ENCODE measurements at places on chromosomes 1 and 21.

DNA sequence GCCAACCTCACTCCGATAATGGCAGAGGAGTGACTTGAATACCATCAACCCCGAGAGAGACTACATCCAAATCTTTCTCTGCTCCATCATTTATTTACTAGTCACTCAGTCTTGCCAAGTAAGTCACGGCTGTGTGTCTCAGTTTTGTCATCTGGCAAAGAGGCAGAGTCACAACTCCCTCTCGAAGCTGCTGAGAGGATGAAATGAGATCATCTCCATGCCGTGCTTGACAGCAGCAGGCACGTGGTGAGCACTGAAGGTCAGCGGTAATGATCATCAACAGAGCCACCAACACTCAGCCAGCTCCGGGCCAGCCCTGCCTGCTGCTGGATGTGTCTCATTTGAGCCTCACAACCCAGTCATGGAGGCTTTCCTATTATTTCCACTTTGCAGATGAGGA, 19.9 kb downstream of the ALDH4A1 start:
- no peak for DNase-seq

GRCh38 chr1:3607703-3608065, 3.6 kb downstream of the MEGF6 start:
- DNase-seq = no peak

- peak; percentile 42 for DNase-seq
Measured at GRCh38 chr1:43300378-43301094, at the start of gene TIE1. TSS of gene TIE1 (plus strand) at chr1:43300982. CDS start at chr1:43301072, 90 bp downstream.

DNA sequence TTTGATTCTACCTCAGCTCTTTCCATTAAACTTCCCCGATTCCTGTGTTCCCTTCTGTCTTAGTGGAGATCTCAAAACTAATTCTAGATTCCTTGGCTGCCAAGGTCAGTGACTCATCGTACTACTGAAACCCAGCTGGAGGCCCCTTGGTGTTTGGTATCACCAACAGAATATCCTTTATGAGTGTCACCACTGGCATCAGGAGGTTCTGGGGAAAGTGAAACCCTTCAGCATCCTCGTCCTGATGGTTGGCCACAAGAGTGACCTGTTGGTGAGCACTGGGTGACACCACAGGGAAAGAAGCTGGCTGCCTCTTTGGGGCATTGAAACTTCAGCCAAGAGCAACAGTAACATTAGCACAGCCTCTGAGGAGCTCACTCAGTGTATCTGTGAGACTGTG, 9.6 kb downstream of the RAB42 start:
- DNase-seq = no peak

GRCh38 chr1:201072922-201073321, 39.3 kb downstream of the CACNA1S start:
- no peak for DNase-seq

GRCh38 chr1:23029337-23029736, 10.1 kb downstream of the KDM1A start:
- DNase-seq = peak; percentile 46

DNA sequence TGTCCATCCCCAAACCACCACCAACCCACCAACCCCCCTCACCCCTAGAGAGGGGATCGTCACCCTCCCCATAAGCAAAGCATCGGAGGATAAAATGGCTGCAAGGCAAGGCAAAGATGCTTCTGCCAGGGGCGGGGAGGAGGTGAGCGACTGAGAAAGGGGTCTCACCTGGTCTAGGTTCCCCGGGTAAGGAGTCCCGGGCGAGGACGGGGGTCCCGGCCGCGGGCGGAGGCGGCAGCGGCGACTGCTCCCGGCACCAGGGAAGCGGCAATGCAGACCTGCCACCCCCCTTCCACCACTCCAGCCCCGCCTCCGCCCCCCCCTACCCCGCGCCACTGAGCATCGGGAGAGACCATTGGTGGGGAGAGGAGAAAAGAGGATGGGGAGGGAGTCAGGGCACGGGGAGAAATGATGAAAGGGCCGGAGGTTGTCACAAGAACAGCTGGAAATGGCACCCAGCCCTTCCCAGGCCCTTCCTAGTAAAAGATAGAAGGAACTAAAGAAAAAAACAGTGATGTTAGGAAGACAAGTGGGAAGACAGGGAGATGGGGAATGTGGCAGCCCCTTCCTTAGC, at the start of gene SV2A:
TSS of gene SV2A (minus strand) at position 274 of the 574 bp plus-strand sequence. CDS start 4,004 bp downstream, outside the sequence.
- DNase-seq = no peak

DNA sequence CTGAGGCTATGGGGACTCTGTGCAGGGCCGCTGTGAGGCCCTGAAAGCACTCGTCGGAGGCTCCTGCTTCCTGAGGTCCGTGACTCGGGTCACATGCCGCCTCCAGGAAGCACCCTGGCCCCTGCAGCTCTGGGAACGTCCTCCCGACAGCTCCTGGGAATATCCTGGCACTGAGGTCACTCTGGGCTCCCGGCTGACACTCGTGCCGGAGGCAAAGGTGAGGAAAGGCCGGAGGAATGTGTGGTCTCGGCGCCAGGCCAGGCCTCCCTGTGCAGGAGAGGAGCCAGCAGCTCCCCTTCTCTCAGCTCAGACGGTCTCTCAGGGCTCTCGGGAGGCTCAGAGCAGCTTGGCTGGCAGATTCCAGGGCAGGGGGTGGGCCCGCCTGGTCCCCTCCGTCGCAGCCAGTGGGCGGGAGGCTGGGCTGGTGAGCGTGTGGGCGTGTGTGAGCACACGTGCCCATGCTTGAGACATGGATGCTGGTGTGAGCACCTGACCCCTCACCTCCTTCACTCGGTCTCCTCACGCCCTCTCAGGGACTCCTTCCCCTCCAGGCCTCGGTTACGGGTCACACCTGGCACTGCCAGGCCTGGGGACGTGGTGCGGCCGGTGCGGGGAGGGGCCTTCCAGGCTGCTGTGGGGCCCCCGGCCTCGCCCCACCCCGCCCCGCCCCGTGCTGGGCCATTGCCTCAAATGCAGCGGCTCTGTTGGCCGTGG, 5.5 kb upstream of the RNF223 start:
- DNase-seq = peak; percentile 34

GRCh38 chr1:234154320-234155251, 218.7 kb upstream of the COA6 start:
- peak; percentile 63 for DNase-seq

DNA sequence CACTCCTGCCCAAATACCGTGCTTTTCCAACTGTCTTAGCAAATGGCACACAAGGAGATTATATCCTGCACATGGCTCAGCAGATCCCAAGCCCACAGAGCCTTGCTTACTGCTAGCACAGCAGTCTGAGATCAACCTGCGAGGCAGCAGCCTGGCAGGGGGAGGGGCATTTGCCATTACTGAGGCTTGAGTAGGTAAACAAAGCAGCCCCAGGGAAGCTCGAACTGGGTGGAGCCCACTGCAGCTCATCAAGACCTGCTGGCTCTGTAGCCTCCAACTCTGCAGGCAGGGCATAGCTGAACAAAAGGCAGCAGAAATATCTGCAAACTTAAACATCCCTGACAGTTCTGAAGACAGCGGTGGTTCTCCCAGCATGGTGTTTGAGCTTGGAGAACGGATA, 70.1 kb upstream of the PTBP2 start:
- no peak for DNase-seq

DNA sequence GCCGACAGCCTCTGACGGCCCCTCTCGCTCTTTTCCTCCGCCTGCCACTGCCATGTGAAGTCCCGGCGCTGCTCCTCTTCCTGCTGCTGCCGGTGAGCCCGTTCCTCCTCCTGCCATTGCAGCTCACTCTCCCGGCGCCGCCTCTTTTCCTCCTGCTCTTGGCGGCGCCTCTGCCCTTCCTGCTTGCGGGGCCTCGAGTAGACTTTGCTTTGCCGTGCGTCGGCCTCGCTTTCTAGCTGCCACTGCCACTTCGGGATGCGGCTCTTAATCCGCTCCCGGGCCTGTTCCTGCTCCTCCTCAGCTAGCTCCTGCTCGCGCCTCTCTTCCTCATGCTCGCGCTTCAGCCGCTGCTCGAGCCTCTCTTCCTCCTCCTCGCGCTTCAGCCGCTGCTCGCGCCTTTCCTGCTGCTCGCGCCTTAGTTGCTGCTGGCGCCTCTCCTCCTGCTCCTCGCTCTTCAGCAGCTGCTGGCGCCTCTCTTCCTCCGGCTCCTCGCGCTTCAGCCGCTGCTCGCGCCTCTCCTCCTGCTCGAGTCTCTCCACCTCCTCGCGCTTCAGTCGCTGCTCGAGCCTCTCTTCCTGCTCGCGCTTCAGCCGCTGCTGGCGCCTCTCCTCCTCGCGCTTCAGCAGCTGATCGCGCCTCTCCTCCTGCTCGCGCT, 4.3 kb downstream of the TCHH start:
- DNase-seq = peak; percentile 67

- DNase-seq = no peak
Measured at GRCh38 chr1:81650776-81651175, 150.0 kb upstream of the ADGRL2 start.

- peak; percentile 20 for DNase-seq
Measured at GRCh38 chr1:104120525-104120924, 370.8 kb downstream of the AMY1C start.

- DNase-seq = no peak
Measured at GRCh38 chr1:227399152-227399730, 80.9 kb upstream of the CDC42BPA start.

DNA sequence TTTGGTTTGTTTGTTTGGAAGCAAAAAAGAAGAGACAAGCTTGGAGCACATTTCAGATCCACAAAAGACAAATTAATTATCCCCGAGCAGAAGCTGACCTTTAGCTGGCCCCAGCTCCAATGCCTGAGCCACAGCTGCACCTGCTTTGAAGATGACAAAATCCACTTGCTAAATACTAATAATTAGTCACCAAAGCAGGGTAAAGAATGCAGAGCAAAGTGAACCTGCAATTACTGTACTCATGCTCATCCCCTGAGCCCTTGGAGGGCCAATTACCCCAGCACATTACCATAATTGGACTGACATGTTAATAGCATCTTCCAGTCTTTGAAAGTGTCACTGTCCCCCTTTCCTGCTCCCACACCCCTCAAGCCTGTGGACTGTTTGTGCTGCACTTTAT, 38.2 kb upstream of the KCND3 start:
- no peak for DNase-seq

Measured in KBM-7 (cell line).